ENCODE measurements at places on chromosomes 2 and 18.

- no peak for DNase-seq
These were observed 204.6 kb downstream of the TNS1 start for GRCh38 chr2:217798191-217798590.

DNA sequence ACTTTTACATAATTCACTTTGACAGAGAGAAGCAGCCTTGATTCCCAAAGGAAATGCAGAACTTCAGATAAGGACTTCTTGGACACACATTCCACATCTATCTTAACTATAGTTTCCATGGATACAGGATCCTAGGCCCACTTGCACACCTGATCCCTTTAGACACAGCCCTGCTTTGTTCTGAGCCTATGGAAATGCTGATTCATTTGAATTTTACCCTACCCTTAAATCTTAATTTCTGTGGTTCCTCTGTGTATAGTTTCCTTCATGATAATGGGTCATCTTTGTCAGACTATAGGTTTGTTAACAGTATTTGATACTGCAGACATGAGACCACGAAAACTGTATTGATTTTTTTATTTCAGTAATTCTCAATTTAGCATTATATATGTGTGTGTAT is 77.4 kb downstream of the ACTR3 start:
- no peak for DNase-seq

- DNase-seq = no peak
These were observed 14.6 kb downstream of the ZEB2 start for GRCh38 chr2:144505245-144505831.

- DNase-seq = no peak
These were observed 68.1 kb downstream of the RBM43 start for GRCh38 chr2:151193576-151193975.

- no peak for DNase-seq
These were observed 34.4 kb upstream of the NT5C1B start for GRCh38 chr2:18623782-18624181.

- DNase-seq = no peak
These were observed 43.8 kb downstream of the SLC40A1 start for GRCh38 chr2:189536830-189537229.

DNA sequence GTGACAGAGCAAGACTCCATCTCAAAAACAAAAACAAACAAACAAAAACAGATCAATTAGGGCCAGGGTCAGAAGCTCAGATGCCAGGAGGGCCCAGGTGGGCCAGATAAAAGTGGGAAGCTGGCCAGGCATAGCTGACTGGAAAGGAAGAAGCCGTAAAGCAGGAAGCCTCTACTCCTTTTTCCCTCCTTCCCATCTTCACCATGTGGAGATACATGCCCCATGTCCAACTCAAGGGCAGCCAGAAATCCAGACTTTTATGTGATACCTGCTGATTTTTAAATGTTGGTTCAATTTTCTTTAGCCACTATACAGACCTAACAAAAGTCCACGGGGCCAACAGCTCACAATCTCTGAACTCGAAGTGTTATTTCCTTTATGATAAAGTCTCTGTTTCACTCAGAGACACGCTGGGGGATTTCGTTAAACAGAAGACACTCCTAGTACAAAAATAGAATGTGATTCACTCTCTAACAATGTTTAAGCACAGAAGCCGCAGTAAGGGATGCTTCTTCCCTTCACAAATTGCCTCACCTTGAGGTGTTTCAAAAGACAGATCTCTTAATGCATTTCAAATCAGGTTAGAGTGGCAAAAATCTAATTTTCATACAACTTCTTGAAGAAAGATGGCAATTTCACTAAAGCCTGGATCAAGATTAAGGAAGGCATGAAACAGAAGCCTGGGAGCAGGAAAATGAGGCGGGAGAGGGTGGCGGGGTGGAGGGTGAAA is 14.0 kb downstream of the TMEM247 start:
- peak; percentile 17 for DNase-seq

DNA sequence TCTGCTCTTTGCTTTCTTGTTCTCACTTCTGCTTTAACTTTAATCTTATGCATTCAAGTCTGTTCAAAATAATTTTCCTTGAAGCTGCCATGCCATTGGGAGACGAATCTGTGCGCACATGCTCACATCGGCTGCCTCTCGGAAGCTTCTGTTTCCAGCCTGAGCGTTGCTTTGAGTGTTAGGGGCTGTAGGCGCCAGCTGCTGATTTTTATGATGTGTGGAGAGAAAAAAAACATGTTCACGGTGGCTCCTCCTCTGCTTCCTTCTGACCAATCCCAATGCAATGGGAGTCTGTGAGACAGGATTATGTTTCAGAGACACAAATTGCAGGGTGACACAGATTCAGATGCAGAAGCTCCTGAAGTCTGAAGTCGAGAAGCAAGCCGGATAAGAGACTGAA is at the start of gene MC4R:
Gene MC4R, minus strand, starts transcription at position 180 of the 400 bp plus-strand sequence. CDS start 426 bp downstream, outside the sequence.
- DNase-seq = no peak

DNA sequence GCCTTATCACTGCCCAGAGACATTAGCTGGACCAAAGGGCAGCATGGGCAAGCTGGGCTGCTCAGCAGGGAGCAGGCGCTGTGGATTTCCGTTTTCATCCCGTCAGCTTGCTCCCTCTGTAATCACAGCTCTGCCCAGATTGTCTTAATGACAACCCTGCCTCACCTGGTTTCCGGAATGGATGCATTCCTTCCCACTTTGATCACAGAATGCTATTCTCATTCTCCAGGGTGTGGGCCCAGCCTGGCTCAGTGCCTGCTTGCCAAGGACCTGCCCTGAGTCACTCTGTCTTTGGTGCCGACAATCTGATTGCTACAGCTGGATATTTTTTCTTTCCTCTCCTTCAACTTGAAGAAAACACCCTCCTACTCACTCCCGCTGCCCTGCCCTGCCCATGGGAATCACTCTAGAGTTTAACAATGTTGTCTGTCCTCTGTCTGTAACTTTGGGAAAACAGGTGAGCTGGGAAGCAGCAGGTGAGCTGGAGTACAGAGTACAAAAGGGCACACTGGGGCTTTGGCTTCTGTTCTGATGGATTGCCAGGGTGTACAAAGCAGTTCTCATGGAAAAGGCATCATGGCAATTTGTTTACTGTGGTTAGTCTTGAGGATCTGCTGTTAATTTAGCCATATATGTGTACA is 27.2 kb upstream of the FAM136A start:
- DNase-seq = no peak

DNA sequence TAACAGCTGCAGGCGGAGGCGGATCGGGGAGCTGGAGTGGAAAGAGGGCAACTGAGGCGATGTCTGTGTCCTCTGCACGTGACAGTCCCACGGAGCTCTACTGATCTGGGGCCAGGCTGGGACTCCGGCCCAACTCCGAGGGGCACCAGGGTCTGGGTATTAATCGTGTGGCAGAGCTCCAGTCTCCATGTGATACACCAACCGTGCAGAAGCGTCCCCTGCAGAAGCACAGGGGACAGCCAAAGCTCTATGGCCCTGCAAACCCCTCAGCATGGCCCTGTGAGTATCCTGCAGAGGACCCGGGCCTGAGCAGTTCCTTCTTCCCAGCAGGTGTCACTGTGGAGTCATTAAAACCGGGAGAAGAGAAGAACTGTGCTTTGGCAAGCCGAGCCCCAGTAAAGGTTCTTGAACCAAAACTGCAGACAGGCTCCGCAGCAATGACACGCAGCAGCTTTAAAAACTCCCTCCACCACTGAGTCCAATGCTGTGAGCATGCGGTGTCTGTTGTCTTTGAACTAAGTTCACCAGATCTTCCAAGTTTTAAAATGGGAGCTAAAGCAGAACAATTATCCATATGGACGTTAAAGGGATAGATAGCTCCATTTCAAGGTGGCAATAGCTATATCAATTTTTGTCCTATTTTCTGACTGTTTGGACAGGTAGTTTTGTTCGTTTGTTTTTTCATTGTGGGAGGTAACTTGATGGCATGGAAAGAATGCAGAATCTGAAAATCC is 79.4 kb downstream of the TMEM182 start:
- DNase-seq = peak; percentile 46
